Inflammatory macrophage treated with lipopolysaccharide for 4 hours (primary cell): ENCODE measurements at places on chromosomes 5 and 9.

GRCh38 chr9:72361217-72361616 lies 3.8 kb downstream of the ZFAND5 start:
- peak; percentile 51 for DNase-seq

DNA sequence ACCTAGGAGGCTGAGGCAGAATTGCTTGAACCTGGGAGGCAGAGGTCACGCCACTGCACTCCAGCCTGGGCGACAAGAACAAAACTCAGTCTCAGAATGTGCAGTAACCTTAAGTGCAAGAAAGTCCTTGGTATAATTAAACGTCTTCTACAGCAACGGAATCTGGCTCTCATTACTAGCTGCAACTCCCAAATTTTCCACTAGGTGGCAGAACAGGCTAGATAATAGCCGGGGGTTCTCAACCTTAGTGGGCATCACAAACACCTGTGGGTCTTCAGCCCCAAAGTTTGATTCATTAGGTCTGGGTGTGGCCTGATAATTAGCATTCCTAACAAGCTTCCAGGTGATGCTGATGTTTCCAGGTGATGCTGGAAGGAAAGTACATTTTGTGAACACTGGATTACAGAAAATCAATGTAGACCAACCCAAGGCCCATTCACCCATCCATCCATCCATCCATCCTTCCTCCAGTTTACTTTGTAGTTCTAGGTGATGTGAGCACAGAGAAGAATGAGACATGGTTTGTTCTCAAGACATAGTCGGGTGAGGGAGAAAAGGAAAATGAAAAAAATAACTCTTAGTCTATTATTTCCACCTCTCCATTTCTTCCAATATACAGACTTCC lies 37.3 kb downstream of the FBXW2 start:
- DNase-seq = peak; percentile 45

- DNase-seq = no peak
Measured at GRCh38 chr9:78694974-78695373, 398.0 kb downstream of the PSAT1 start.

DNA sequence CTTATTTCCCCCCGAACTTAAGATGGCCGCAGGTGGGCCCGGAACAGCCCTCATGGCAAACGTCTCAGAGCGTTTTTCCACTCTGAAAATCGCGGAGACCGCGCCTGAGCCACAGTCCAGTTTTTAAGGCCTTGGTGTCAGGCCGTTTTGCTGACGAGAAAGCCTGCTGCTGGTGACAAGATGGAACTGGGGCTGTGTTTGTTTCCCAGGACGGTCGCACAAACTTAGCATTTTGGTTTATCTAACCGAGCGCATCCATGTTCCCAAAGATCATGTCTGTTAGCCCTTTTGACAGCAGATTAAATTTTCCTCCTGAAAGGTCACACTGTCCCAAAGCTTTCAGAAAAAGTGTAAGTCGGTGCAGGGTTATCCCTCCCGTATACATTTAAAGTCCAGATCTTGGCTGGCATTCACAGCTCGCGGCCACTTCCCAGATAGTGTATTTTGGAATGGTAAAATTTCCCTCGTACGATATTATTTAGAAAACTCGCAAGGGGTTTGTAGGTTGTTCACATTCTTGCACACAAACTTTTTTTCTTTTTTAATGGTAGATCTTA lies 812 bp downstream of the SREK1 start:
- peak; percentile 51 for DNase-seq

DNA sequence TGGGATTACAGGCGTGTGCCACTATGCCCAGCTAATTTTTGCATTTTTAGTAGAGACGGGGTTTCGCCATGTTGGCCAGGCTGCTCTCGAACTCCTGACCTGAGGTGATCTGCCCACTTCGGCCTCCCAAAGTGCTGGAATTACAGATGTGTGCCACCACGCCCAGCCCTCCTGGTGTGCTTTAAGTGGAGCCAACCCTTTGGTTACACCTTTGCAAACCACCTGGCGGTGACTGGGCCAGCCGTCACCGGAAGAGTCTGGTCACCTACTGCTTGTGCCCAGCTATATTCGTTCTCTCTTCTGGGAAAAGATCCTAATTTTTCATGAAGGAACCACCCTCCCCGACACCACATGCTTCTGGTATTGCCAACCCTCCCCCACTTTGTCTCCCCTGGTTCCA lies 35.9 kb downstream of the COL23A1 start:
- DNase-seq = no peak

DNA sequence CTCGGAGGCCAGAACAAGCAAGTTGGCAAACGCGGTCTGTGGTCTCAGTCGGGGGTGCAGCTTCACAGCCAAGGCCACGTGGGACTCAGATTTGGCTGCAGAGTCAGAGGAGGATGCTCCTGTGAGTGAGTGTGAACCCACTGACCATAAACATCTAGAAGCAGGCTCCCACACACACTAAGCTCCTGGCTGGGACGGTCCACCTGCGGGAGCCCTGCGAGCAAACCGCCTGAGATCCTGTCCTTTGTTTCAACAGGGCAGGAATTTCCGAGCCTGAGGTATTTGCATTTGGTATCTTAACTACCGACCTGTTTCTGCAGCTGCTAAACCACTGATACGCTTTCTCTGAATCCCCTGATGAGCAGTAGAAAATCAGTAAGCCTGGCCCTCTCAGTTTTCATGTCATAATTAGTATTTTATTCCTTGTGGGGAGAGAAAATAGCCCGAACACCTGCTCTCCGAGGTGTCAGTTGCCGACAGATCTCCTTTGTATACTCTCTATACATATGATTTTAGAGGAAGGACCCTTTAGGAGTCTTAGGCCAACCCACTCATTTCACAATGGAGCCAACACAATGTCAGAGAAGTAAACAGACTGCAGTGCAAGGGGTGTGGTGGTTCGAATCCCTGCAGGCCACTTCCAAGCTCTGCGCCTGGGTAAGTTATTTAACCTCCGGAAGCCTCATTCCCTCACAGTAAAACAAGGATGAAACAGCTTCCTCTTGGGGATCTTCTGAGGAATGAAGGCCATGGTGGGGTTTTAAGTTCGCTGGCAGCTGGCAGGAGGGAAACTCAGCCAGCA lies 40.9 kb upstream of the PWWP2A start:
- DNase-seq = no peak

DNA sequence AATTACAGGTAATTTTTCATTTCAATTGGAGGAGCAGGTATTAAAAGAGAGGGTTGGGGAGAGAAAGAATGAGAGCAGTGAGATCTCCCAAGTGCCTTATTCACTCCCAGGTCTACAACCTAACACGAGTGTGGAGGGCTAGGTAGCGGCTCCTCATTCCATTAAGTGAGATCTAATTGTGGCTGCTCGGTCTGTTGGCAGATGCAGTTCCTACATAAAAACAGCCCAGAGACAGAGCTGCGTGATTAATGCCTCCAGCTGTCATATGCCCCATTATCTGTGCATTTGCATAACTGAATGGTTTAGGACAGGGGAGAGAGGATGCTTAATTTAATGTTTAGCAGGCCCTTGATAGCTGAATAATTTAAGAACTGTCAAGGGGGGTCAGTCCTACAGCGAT lies 100.5 kb downstream of the PSAT1 start:
- no peak for DNase-seq

GRCh38 chr9:98172604-98173003 lies 19.8 kb downstream of the CORO2A start:
- DNase-seq = no peak

- DNase-seq = no peak
Measured at GRCh38 chr5:59577485-59577884, 316.0 kb downstream of the PDE4D start.
